ENCODE measurements at places on chromosomes 5 and 9.

DNA sequence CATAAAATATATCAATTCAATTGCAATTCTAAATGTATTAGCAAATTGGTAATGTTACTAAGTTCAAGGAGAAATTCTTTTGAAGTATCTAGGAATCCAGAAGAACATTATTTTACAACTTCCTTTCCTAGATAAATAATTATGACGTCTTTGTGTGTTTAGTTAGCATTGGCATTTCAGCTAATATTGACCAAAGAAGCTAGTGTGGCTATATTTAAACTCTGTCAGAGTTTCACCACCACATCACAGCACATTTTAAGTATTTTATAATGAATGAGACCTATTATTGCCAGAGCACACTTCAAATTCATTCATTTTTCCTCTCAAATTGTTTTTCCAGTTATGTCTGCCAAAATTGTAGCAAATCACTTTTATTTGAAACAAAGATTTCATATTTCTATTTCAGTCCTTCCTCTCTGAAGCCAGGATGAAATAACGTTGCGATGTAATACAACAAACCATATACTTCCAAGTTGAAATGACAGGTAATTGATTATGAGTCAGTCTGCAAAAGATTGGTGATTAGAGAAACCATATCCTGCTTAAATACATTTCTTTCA lies 18.9 kb downstream of the PLK2 start:
- DNase-seq, result no peak

GRCh38 chr9:91187965-91188344 lies 173.8 kb downstream of the AUH start:
- DNase-seq, result no peak

GRCh38 chr5:132622608-132623007 lies 35.4 kb upstream of the IL13 start:
- no peak for DNase-seq

- DNase-seq, result no peak
These were observed 25.0 kb downstream of the RGS3 start for GRCh38 chr9:113488490-113488889.
